ENCODE measurements at places on chromosomes 3 and 15.

DNA sequence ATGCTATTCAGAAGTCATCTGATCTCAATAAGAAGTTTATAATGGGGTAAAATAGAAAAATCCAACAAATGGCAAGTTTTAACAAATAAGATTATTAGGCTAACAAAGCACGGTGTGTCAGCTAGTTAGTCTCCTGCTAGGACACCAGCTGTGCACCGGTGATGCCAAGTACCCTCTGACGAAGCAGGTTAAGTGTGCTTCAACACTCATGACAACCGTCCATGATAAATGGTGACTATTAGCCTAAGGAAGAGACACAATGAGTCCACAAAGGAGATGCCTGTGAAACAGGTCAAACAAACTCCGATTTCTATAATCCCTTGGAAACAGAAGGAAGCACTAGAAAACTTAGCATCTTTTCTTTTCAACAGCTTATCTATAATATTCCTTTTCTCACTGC is 36.5 kb downstream of the ATP13A3 start:
- DNase-seq = peak; percentile 17

DNA sequence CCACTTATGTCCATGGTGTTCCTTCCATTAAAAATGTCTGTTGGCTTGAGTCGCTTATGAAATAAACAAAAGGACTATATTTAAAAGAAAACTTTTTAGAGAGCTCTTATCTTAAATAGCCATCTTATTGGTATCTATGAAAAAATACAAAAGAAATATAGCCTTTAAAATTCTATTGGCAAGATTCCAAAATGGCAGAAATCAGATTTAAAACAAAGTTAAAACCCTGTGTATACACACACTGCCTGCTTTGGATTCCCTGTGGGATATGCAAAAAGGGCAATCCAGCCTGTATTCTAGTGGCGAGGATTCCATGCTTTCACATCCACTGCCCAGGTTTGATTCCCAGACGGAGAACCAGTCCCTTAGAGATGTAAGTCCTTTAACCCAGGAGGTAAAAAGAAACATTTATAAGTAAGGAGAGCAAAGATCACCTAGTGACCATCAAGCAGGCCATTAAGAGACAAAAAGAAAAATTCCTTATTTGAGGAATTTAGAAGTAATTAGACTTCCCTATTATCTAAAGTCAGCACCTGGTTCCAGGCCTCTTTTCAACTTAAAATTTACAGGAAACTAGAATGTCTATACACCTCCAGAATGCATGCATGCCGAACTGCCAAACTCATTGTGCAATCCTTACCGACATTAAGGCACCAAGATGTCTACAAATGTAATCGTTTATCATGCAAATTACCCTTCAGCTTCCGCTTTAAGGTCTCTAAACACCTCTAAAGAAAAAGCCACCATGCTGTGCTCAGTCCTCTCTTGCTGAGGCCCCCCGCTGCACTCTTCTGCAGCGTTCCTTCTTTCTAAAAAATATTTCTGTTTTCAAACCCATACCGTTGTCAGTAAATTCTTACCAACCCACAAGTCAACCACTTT is 69.6 kb upstream of the STRIT1 start:
- no peak for DNase-seq

DNA sequence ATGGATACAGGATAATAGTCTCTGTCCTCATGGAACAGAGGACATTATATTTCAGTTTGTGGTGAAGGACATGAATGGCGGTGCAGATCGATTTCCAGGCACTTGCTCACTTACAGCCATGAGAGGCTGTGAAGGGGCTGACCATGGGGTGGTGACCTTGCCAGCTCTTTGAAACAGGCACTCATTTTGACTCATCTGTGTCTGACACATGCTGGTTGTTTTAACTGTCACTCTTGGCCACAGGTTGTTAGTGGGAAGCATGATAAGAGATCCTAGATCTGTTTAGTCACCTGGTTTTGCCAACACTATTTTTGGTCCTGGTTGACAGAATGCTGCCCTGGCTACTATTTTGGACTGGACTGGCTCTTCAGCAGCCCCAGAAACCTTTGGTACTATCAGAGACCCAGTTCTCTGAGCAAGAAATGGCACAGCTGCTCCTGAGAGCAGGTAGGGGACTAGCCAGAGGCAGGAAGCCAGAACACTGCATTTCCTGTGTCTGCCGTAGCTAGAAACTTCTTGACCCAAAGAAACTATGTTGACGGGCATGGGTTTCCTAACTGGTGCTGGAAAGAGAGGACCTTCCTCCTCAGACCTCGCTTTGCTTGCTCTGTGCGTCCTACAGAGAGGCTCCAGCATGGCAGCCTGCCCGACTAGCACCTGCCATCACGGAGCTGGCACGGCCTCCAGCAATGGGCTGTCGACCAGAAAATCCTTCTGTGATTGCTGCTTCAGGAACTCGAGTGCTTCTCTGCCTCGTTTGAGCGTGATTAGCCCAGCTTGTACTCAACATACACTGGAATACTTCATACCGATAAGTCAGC is 6.3 kb downstream of the PXYLP1 start:
- peak; percentile 95 for DNase-seq

- DNase-seq = no peak
Observed at GRCh38 chr3:46102059-46102779, 74.9 kb upstream of the XCR1 start.

GRCh38 chr3:51394541-51394940 is 3.5 kb downstream of the RBM15B start:
- no peak for DNase-seq

DNA sequence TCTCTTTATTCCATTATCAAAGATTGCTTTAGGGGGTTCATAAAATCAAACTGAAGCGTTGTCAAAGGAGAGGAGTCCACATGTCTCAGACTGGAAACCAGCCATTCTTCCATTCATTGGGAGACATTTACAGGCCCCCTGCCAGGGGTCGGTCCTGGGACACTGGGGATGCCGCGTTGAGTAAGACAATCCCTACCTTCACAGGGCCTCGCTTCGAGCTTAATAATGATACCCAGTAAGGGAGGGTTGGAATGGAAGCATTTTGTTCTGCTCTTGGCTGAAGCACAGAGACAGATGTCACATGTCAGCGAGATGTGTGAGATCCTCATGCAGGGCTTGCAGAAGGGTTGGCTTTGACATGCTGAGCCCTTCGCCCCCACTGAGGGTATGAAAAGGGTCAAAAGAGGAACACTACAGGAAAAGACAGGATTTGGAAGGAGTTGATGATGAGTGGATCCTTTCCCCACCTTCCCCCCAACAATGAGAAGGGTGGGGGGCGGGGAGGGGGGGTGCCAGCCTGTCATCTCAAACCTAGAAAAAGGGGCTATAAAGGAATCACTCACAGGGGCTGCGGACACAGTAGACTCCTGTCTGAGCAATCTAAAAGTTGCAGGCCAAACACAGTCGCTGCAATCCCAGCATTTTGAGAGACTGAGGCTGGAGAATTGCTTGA is 25.6 kb upstream of the ARL8B start:
- DNase-seq = no peak

GRCh38 chr3:44451441-44451840 is 26.0 kb downstream of the ZNF445 start:
- no peak for DNase-seq

DNA sequence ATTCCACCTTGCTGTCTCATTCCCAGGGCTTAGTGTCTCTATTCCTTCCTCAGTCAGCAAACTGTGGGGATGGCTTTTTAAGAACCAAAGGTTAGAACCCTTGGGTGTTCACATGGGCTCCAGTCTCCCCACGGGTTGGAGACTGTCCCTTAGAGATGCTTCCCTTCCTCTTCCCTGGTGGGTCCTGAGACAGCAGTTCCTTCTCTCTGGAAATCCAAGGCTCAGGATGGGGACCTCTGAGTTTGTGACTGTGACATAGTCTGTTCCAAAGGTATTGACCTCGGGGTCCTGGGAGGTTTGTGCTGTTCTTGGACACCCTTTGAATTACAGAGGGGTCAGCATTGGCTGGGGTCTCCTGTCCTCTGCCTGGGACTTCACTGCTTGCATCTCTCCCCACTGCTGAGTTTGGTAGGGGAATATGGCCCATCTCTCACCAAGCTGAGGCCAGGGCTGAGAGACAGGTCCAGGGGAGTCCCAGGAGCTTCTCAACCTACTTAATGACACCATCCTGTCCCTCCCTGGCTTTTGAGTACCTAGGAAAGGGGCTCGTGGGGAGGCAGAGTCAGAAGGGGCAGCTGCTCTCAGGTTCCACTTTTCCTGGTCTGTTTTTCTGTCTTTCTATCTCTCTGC is 1.5 kb downstream of the GRM2 start:
- DNase-seq = no peak

- no peak for DNase-seq
Observed at GRCh38 chr3:152241142-152242017, 27.3 kb upstream of the MBNL1 start.

- no peak for DNase-seq
Observed at GRCh38 chr3:107285197-107285596, 92.0 kb upstream of the CCDC54 start.

GRCh38 chr3:152269831-152270734 is 1.4 kb downstream of the MBNL1 start:
- peak; percentile 70 for DNase-seq

DNA sequence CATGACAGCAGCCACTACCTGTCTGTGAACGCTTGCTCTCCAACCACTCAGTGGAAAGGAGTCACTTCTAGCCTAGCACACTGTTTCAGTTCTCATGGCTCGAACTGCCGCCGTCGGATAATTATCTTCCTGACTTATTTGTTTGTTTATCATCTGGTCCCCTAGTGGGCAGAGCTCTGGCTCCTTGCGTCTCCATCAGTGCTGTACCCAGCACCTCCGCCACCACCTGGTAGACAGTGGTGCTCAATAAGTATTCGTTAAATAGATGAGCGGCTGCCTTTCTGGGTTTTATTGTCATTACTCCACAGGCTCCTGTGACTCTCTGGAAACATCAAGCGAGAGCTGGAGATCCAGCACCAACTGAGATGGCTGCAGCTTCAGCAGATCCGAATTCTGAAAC is 297.5 kb downstream of the NTRK3 start:
- DNase-seq = no peak

GRCh38 chr3:24185738-24186384 is 240.8 kb downstream of the NR1D2 start:
- DNase-seq = no peak

GRCh38 chr3:191133359-191133758 is 65.7 kb upstream of the OSTN start:
- DNase-seq = no peak

GRCh38 chr3:65785065-65785645 is 253.6 kb downstream of the MAGI1 start:
- peak; percentile 9 for DNase-seq

GRCh38 chr3:48001991-48002390 is 14.2 kb downstream of the MAP4 start:
- DNase-seq = no peak

GRCh38 chr3:138369151-138369900 is 20.9 kb downstream of the MRAS start:
- DNase-seq = no peak

GRCh38 chr3:131178710-131179375 is 152.2 kb downstream of the NEK11 start:
- peak; percentile 22 for DNase-seq

- no peak for DNase-seq
Observed at GRCh38 chr3:187281191-187281714, 10.3 kb downstream of the MASP1 start.

DNA sequence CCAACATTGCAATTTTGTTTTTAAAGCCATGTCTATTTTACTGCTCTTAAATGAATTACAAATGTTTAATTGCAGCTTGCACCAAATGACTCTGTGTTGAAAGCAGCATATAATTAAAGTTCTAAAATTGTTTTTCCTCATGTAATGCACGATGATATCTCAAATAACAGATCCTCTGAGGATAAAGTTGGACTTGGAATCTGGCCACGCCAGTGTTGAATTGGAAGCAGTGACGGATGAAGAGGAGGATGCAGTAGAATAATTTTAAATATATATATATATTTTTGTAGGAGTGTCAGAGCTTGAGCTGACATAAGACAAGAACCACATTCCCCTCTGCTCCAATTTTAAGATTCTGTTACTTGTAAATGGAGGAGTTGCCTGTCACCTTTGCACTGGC is 406.6 kb upstream of the DPPA4 start:
- DNase-seq = no peak

- no peak for DNase-seq
Observed at GRCh38 chr15:57329582-57330367, 46.5 kb upstream of the CGNL1 start.

DNA sequence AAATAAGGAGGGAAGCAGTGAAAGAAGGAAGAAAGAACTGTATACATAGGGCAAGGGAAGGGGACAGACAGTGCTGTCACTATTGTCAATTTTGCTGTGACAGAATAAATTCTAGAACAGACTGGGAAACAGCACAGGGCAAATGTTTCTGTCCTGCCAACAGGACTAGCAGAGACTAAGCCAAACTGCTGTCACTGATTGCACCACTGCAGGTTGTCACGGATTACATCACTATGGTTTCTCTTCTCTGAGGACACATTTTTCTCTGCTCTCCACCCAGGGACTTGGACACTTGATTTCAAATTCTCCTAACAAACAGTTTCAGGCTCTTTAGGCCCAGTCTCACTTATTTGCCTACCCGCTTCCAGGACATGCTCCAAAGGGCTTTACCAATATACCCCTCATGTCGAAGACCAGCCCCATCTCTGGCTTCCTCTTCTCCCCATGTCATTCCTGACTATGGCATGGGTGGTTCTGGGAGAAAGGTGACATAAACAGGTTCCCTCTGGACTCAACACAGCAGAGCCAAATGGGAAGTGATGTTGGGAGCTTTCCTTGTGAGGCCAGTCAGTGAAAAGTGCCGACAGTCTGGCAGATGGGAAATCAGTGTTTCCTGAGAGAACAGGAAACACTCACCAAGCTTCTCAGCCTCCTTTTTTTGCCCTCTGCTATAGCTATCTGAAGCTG is 70.2 kb upstream of the ST3GAL6 start:
- no peak for DNase-seq

DNA sequence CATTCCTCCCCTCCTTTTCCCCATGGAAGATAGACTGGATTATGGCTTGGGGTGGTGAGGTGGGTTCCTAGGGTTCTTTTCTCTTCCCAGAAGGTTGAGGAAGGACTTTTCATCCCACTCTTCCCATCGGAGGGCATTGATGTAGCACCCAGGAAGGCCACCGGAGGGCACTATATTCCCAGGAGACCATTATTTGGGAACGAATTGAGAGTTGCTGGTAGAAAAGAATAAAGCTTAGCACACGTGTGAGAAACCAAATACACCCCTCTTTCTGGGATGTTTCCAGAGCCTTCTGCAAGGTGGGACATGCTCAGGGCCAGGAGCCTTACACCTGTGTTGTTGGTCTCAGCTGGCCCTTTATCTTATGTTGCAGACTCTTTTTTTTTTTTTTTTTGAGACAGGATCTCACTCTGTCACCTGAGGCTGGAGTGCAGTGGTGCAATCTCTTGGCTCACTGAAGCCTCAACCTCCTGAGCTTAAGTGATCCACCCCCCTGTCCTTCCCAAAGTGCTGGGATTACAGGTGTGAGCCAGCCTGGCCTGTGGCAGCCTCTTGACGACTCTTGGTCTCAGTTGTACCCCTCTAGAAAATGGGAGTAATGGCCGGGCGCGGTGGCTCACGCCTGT is 6.3 kb upstream of the CDC25A start:
- DNase-seq = peak; percentile 48

- DNase-seq = no peak
Observed at GRCh38 chr3:3288255-3288654, 108.8 kb upstream of the CRBN start.

GRCh38 chr3:67414740-67415139 is 239.7 kb downstream of the SUCLG2 start:
- DNase-seq = no peak

Data from DMS79 treated with DMSO at 0.1 percent for 48 hours (cell line).